LHCN-M2 (cell line): ENCODE measurements at places on chromosomes 12 and 14. TPM values are rescaled to one million over a fixed set of nuclear protein-coding genes. Genes with fewer than 3 reads are reported as not detected.

C12orf50 gene
- total RNA-seq: not detected in 2 replicates

KRT6C gene
- total RNA-seq: not detected in 2 replicates

SELPLG gene
- 1.5 and 2.1 TPM in 2 replicates for total RNA-seq

SRRM4 gene
- not detected in 2 replicates for total RNA-seq

TRHDE gene
- not detected in 2 replicates for total RNA-seq

BAG5 gene
- total RNA-seq: 33.0 and 33.8 TPM in 2 replicates

ABHD4 gene
- 6.5 and 9.8 TPM in 2 replicates for total RNA-seq

NGB gene
- total RNA-seq: not detected in 2 replicates

SPX gene
- total RNA-seq: 2.1 and 3.1 TPM in 2 replicates

LUM gene
- 14.9 and 19.1 TPM in 2 replicates for total RNA-seq

OLR1 gene
- total RNA-seq: not detected in 2 replicates
